ENCODE measurements at places on chromosomes 16 and 17.

GRCh38 chr16:89219365-89219764 is 1.9 kb downstream of the ZNF778 start:
- DNase-seq, result no peak

DNA sequence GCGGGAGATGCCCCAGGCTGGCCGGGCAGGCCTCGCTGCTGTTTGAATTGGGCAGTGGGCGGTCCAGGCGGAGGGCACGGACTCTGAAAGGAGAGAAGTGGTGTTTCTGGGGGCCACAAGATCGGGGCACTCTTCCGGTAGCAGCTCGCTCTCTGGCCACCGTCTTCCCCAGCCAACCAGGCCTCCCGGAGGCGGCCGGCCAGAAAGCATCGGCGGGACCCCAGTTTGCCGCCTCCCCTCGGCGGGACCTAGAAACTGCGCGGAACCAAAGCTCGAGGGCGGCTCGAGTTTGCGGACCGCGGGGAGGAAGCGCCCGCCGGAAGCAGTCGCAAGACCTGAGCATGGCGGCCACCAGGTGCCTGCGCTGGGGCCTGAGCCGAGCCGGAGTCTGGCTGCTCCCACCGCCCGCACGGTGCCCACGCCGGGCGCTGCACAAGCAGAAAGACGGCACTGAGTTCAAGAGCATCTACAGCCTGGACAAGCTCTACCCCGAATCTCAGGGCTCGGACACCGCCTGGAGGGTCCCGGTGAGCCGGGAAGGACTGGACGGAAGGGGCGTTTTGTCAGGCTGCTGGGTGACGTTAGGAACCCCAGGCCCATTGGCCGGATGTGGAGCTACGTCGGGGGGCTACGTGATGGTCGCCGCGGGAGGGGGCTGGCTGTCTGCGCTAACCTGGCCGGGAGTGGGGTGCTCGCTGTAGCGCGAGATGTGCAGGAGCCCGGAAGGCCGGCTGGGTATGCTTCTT is at the start of gene MRPL58:
MRPL58 (plus strand) TSS at position 325 of the 746 bp plus-strand sequence; CDS start at position 342, 17 bp downstream.
- peak; percentile 90 for DNase-seq

DNA sequence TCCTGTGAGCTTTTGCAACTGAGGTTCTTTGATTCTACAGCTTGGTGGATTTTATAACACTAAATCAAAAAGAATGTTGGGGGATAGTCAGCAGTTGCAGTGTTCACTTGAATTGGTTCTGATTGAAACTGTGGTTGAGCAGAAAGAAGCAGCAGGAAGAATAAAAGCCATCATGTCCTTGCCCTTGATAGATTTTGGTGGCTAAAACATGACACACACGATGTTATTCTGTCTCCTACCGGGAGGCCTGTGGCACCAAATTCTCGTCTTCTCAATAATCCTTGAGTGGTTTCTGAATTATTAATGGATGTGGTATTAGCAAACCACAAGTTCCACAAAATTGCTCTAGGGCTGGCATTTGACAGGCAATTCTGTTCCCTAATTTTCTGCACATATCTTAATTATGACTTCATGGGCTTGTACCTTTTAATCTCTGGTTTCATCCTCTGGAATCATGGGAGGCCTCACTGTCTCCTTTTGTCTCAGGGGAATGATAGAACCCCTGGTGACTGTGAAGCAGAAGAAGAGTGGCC is 338.2 kb downstream of the SNX29 start:
- DNase-seq, result no peak

DNA sequence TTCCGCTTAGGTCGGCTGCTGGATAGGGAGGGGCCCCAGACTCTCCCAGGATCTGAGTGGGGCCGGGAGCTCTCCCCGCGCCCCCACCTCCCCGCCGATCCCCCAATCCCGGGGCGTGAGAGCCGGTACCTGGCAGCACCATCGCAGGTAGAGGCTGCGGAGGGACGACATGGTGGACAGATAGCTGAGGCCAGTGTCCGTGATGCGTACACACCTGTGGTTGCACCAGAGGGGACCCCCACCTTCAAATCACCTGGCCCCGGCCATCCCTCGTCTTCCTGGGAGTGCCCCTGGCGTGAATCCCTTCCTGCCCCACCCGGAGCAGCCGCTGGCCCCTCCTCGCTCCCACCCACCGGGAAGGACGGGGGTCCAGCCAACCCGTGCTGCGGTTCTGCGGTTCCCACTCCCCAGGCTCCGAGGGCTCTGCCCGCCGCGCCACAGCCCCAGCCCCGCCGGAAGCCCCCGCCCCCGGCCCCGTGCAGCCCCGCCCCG is 4.7 kb upstream of the WDR24 start:
- no peak for DNase-seq

- DNase-seq, result peak; percentile 48
These were observed 42.9 kb upstream of the NFAT5 start for GRCh38 chr16:69522732-69523404.

DNA sequence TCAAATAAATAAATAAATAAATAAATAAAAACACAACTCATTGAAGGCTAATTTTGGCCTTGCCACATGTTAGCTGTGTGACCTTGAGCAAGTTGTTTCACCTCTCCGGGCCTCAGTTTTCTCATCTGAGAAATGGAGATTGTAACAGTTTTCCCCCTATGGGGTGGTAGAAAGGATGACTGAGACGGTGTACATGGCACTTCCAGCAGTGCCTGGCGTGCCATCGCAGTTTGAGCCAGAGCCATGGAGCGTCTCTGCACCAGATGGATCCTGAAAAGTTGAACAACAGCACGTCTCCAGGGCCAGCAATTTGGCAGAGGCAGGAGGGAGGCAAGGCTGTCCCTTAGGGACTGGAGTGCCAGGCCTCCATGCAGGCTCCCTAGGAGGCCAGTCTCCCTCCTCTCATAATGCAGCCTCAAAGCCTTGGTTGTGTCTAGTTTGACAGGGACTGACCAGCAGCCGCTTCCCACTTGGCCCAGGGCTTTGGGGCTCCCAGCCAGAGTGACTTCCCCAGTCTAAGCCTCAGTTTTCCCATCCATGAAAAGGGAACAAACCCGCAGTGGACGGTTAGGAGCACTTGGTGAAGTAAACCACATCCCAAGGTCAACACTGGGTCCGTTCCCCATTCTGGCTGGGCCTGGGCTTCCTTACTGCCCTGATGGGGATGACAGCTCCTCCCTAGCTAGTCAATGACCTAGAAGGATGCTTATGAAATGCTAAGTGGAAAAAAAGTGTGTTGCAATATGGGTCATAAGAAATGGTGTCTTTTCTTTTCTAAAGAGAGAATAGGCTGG is 19.3 kb downstream of the SOCS1 start:
- no peak for DNase-seq

DNA sequence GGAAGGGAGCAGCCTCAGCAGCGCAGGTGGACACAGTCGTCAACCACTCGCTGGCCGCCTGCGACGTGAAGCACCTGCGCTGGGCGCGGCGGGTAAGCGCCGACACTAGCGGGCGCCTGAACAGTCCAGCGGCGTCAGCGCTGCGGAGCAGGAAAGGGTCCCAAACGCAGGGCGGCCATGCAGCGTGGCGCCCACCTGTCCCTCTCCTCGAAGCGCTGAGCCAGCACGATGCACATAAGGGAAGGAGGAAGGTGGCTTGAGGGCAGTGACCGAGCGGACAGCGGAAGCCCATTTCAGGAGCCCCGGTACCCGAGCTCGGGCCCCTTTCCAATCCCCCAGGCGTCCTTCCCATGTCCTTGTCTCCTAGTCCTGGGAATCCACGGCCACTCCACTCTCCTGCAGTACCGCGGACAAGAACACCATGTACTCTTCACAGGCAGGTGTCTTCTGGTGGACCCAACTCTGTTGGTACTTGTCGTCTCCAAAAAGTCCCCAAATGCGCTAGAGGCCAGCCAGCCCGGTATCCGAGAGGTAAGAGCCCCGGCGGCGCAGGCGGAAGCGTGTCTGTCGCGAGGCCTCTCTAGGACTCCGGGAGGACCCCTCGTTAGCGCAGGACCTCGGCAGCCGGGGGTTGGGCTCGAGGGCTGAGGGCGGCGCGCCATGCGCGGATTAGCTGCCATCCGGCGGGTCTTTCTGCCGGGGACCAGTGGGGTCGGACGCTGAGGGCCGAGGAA is 14.4 kb downstream of the ZNF232 start:
- peak; percentile 67 for DNase-seq

GRCh38 chr17:63639125-63639524 is 16.9 kb downstream of the MAP3K3 start:
- DNase-seq, result no peak

- no peak for DNase-seq
These were observed 68.0 kb downstream of the OR1D5 start for GRCh38 chr17:2995377-2995776.

DNA sequence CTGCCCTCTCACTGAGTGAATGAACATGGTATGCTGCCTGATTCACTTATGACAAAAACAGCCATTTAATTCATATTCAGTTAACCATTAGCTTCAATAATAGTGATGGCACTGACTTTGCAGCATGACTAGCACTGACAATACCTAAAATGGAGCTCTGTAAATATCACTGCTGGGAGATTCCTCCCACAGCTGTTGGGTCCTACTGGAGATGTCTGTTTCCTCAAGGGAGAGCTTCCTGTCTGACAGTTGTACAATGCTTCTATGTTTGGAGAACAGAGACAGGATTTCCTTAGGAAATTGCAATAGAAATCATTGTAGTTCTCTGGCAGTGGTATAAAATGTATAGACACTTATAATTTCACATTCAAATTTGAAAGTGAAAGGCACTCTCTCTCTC is 695.9 kb upstream of the CDH8 start:
- DNase-seq, result no peak

DNA sequence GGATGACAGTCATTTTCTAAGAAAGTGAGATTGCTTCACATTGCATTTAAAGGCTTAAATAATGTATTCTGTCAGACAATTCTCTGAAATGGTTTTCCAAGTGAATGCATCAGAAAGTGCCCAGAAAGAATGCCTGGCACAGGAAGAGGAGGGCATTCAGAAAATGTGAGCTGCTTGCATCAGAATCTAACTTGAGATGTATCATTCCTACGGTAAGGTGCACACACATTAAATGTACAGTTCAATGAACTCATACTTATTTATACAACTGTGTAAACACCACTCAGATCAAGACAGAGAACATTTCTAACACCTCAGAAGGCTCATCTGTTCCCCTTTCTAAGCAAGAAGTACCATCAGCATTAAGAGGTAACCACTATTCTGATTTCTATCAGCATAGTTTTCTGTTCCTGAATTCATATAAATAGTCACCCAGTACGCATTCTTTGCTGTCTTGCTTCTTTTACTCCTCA is 638.0 kb downstream of the MAF start:
- DNase-seq, result peak; percentile 7

- DNase-seq, result no peak
These were observed 16.3 kb downstream of the ATAD5 start for GRCh38 chr17:30848021-30848420.

DNA sequence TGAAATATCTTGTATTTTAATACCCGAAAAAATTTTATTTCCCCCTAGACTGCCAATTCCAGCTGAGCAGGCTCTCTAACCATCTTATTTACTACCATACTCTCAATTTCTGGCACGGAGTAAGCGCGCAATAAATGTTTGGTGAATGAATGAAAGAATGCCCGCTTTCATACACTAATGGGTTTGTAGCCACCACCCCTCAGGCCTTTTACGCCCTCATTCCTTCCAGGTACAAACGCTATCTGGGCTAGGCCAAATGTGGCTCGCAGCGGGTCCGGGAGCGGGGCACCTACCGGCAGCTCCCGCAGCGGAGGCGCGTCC is 536 bp upstream of the PLD2 start:
- peak; percentile 29 for DNase-seq

DNA sequence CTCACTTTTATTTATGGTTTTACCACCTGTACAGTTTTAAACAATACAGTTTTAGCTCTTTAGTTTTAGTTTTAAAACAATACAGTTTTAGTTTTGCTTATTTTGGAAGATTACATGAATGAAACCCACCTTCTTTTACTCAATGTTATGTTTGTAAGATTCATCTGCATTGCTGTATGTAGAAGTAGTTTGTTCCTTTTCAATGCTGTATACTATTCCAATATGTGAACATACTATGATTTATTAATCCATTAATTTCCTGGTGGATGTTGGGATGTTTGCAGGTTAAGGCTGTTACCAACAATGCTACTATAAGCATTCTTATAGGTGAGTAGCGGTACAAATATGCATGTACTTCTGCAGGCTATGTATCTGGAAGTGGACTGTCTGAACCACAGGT is 34.4 kb upstream of the ADGRG1 start:
- no peak for DNase-seq

- no peak for DNase-seq
These were observed 9.5 kb upstream of the KRT19 start for GRCh38 chr17:41537614-41537954.

- no peak for DNase-seq
These were observed 59.1 kb upstream of the IRX6 start for GRCh38 chr16:55264949-55265348.

GRCh38 chr16:87601401-87601981 is 817 bp upstream of the JPH3 start:
- no peak for DNase-seq
